ENCODE measurements at places on chromosomes 7 and 10.

- no peak for DNase-seq
Measured at GRCh38 chr10:776772-777171, 87.3 kb upstream of the DIP2C start.

- no peak for DNase-seq
Measured at GRCh38 chr7:81611040-81611439, 158.8 kb downstream of the HGF start.

GRCh38 chr10:76309741-76310587 lies 878.5 kb downstream of the LRMDA start:
- no peak for DNase-seq

DNA sequence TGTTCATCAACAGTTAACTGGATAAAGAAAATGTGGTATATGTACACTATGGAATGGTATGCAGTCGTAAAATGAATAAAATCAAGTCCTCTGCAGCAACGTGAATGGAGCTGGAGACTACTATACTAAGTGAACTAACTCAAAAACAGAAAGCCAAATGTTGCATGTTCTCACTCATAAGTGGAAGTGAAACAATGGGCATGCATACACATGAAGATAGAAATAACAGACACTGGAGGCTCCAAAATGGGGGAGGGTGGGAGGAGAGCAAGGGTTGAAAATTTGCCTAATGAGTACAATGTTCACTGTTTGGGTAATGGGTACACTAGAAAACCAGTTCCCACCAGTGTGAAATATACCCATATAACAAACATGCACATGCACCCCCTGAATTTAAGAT lies 179.5 kb downstream of the ZWINT start:
- no peak for DNase-seq

DNA sequence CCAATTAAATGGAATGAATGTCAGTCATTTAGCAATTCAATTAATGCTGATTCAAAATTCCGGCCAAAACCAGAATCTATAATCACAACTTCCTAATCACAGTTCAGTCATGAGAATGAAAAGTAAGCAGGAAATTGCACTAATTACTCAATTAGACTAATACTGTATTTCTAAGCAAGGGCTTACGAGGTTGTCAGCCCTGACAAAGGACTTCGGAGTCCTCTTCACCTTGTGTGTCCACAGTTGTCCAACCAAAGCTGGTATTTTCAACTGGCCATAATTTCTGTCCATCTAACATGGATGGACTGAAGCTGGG lies 17.4 kb downstream of the CPA1 start:
- no peak for DNase-seq

GRCh38 chr7:131400681-131401176 lies 73.1 kb downstream of the MKLN1 start:
- DNase-seq, result no peak

DNA sequence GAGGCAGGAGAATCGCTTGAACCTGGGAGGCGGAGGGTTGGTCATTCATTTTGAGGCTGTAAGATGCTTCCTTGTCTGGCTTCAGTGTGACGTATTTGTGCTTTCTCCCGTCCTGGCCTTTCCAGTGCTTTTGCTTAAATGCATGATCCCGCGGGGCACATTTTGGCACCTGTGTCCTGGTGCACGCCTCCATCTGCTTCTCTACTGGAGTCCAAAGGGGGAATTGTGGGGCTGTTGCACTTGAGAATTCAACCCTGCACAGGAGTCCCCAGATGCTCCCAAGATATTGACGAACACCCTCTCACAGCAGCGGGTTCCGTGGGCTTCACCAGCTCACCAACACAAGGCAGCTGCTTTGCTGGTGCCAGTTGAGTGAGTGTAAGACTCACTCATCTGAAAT lies 10.3 kb upstream of the LRRC27 start:
- no peak for DNase-seq

GRCh38 chr7:17247357-17247756 lies 51.1 kb upstream of the AHR start:
- no peak for DNase-seq

- no peak for DNase-seq
Measured at GRCh38 chr7:41887416-41887815, 184.5 kb upstream of the INHBA start.

DNA sequence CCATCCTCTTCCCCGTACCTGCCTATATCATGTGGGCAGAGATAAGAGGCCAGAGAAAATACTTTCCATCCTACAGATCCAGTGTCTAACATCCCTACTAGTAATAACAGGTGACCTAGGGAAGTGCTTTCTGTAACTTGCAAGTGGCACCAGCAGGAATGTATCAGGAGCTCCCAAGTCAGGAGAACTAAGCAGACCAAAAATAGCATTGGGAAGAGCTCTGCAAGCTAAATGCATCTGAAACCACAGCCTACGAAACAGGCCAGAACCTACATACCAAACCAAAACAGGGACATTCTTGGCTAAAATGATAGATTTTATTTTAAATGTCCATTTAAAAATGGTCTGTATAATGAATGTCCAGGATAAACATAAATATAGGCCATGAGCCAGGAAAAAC lies 680.8 kb downstream of the PHTF2 start:
- no peak for DNase-seq

DNA sequence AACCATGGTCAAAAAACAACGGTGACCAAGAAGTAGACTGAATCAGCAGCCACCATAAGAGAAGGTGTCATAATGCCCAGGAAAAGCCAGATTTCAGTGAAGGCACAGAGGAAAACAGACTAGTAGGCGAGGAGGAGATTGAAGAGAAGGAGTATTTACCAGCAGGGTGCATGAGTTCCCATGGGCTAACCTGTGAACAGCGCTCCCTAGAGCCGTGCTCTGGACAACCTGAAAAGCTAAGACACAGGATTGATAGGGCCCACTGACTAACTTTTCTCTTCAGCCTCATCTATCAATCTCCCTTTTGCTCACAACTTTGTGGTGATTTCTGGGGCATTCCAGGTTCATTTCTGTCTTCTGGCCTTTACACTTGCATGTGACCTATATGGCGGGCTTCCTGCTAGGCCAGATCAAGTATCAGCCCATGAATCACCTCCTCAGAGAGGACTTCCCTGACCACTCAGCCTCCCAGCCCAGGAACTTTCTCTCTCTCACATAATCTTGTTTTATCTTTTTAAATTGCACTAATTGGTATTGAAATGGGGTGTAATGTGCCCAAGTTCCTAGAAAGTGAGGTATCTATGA lies 12.8 kb downstream of the ANKRD22 start:
- DNase-seq, result no peak

DNA sequence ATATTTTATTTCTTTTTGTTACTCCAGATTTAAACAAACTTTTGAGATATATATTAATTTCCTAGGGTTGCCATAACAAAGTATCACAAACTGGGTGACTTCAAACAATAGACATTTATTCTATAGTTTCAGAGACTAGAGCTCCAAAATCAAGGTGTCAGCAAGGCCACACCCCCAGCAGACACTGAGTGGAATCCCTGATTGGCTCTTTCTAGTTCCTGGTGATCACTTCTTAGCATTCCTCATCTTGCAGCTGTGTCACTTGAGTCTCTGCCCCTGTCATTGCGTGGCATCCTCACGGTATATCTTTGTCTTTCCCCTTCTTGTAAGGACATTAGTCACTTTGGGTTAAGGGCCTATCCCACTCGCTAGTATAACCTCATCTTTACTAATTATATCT lies 7.6 kb upstream of the SLC26A3 start:
- no peak for DNase-seq

- no peak for DNase-seq
Measured at GRCh38 chr7:92767437-92767836, 68.9 kb downstream of the CDK6 start.

DNA sequence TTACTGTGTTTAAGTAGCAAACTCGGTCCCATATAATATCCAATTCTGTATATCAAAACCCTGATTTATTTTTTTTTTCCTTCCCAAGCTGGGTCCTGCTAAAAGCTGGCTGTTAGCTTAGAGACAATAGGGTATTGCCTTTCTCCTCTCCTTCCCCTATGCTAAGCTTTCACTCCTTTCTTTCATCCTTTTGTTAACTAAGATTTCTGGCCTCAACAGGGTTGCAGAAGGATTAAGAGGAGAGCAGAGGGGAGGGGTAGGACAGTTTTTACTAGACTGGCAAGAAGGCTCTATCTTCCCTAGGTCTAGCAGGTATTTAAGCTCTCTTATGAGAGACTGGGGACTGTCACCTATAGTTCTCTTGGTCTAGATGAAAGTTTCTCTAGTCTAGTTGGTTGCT lies 229.2 kb downstream of the KCND2 start:
- DNase-seq, result no peak

DNA sequence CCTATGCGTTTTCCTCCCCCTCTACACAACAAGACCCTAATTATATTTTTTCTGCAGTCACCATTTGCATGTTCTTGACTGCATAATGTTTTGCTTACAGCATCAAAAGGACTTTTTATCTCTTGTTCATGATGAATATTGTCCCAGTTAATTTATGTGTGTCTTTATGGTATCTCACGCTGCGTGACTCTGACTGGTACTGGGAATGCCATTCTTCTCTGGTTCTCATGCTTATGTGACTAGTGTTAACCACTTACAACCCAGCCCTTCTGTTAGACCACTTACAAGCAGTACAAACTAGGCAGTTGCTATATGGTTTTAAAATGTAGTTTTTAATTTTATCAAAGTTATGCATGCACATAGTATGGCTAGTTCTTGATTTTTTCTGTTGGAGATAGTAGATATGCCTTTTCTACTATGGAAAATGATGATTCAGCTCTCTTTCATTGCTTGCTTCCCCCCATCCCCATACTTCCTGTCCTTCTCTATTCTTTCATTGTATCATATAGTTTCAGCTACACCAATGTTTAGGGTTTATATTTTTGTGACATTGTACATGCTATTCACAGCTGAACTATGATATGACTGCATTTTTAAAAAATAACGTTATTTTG lies 24.9 kb downstream of the BZW2 start:
- no peak for DNase-seq

GRCh38 chr7:46165276-46165675 lies 244.2 kb upstream of the IGFBP3 start:
- DNase-seq, result no peak

DNA sequence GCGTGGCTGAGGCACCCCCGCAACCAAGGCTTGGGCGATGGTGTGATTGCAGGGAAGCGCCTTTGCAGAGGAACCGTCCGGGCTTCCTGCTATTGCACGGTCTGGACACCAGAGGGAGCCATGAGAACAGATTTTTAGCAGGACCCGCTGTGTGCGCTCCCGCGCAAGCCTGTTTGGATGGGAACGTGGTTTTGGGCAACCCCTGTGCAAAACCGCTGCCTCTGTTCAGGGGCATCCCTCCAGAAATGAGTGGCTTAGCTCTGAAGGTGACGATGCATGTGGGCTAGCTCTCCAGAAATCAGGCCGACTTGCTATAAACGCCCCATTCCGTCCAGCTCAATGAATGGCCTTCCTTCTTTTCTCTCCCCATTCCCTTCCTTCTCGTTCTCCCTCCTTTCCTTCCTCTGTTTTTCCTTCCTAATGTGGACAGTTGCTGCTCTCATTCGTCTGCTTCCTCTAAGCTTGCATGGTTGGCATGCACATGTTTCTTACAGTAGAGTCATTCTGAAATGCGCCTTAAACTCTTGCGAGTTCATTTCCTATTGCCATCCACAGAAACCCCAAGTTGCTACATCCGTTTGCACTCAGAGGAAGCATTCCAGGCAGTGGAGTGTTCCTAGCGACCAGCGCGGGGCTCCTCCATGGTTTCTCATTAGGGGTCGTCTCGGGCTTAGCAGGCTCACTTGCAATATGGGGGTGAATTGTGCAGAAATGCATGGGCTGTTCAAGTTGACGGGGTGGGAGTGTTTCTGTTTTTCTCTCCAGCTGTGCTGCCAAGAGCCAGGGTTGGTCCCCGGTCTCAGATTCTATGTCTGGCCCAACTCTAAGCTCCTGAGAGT lies 302.5 kb upstream of the GALNT17 start:
- DNase-seq, result peak; percentile 32

DNA sequence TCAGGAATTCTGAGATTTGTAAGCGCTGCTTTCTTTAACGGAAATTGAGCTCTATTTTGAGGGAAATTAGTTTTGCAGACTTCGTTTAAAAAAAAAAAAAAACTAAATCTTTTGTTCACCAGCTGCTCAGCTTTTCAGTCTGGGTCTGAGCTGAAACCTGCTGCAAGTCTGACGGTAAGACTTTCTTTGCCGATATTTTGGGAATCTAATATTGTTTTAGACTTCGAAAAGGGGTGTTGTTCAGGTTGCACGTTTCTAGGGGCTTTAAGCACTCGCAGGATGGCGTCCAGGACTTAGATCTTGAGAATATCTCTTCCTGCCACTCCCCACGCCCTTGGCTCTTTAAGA lies 1.8 kb upstream of the MEOX2 start:
- DNase-seq, result no peak

DNA sequence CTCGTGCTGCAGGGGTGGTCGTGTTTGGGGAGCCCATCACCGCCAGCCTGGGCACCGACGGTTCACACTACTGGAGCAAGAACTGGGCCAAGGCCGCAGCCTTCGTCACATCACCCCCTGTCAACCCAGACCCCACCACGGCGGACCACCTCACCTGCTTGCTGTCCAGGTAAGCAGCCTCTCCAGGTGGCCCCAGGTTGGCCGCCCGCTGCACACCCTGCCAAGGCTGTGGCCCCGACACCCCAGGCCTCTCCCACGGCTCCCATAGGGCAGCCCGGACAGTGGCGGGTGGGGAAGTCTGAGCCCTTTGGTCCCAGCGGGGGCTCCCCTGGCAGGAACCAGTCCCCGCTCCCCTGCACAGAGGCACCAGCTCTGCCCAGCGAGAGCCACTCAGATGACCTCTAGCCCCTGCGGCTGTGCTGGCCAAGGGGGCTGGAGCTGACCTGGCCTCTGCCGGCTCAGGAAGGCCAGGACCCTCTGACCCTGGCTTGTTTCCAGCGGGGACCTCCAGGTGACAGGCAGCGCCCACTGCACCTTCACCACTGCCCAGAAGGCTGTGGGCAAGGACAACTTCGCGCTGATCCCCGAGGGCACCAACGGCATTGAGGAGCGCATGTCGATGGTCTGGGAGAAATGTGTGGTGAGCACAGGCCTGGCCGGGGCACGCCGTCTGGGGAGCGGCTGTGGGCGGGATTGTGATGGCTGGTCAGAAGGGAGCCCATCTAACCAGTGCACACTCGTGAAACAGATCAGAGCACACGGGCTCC lies 13.8 kb downstream of the DPYSL4 start:
- no peak for DNase-seq

DNA sequence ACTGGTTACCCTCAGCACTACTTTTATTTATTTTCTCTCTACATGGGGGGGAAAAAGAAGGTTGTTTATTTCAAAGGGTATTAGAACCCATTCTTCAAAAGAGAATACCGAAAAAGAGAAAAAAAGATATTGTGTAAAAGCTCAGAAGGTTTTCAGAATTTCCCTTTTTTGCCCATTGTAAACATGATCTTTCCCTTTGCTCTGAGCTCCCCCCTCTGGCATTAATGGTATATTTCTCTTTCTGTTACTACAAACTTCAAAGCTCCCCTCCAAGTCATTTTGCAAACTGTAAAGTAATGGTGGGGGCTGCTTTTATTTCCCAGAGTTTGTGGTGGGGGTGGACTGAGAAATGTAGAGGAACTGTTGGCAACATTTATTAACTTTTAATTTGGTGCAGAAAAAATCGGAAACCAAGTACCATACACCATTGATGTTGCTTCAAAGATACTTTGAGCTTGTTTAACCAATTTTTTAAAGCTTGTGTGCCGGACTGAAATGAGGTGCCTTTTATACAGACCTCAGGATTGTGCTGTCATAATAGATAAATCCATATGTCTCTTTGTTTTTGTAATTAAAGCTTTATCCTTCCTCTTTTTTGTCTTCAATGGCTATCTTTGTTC lies 181.5 kb downstream of the EXOC4 start:
- DNase-seq, result no peak

All from T-helper 2 cell treated with Interferon-gamma antibody and Interleukin-4, amounts not matched to agents 5 μg/mL and 100 μg/mL, for 36 hours (primary cell).